ENCODE measurements at places on chromosomes 5 and 9.
A peak's percentile ranks its signal among the peaks of the same experiment; 100 is the strongest.

GRCh38 chr5:36066540-36067210 is at the start of gene UGT3A2:
TSS of gene UGT3A2 (minus strand) at chr5:36066882. CDS start at chr5:36066789, 93 bp downstream.
- DNase-seq, result no peak

- DNase-seq, result no peak
These were observed 120.9 kb upstream of the STK32A start for GRCh38 chr5:147113967-147114366.

- no peak for DNase-seq
These were observed 65.3 kb downstream of the ICE1 start for GRCh38 chr5:5487585-5488360.

GRCh38 chr5:130025511-130025910 is 121.2 kb downstream of the CHSY3 start:
- DNase-seq, result no peak

GRCh38 chr5:126410623-126411022 is 12.6 kb upstream of the GRAMD2B start:
- DNase-seq, result no peak

- DNase-seq, result no peak
These were observed 311.6 kb downstream of the PLK2 start for GRCh38 chr5:58148254-58148775.

DNA sequence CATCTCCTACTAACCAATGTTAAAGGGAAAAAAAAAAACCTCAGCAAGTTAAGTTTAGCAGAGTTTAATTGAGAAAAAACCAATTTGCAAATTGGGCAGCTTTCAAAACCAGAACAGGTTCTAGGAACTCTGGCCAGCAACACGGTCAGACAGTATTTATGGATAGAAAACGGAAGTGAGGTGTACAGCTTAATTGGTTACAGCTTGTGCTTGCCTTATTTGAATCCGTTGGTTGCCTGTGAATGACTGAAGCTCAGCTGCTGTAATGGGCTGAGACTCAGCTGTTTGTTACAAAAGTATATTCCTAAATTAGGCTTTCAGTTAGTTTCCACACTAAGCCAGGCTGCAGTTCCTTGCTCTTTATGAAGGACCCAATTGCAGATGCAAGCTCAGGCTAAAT is 217.0 kb downstream of the SREK1 start:
- no peak for DNase-seq

DNA sequence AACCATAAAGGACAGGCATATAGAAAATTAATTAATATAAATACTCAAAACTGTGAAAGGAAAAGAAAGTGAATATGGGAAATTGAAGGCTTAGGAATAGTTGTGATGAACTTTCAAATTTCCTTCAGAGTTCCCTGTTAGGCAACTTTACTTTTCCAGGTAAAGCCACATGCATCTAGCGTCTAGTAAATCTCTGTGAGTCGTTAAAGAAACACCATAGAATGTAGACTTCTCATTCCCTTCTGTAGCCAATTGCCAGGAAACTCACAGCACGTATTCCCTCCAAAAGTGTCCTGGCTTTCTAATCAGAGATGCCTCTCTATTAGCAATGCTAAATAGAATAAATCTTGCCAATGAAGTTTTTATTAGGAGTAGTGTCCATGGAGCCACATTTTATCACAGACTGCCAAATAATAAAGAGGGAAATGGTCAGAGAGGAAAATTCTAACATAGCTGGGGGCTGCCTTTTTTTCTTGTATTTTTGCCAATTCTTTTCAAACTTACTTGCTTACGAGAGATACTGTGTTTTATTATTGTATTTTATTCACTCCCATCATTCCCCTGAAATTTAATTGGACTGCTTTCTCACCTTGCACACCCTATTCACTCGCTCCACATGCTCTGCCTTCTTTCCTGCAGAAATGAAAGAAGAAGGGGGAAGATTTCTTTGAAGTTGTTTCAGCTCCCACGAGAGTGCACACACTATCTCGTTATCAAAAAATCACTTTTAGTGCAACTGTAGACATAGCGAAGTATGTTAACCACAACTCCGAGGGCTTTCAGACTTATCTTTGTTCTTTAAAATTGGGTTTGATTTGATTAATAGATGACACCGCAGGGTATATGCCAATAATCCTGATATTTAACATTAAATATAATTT is 439.0 kb downstream of the CSNK1G3 start:
- peak; percentile 5 for DNase-seq

GRCh38 chr9:126398403-126399058 is 71.9 kb downstream of the MVB12B start:
- peak; percentile 75 for DNase-seq

- no peak for DNase-seq
These were observed 4.2 kb downstream of the SGCD start for GRCh38 chr5:156331181-156331580.

GRCh38 chr5:154794525-154795234 is 39.5 kb downstream of the LARP1 start:
- peak; percentile 23 for DNase-seq

- peak; percentile 98 for DNase-seq
These were observed at the start of gene SLC36A1 for GRCh38 chr5:151447174-151448037. TSS of gene SLC36A1 (plus strand) at chr5:151447603. CDS start at chr5:151458793, 11,190 bp downstream.

DNA sequence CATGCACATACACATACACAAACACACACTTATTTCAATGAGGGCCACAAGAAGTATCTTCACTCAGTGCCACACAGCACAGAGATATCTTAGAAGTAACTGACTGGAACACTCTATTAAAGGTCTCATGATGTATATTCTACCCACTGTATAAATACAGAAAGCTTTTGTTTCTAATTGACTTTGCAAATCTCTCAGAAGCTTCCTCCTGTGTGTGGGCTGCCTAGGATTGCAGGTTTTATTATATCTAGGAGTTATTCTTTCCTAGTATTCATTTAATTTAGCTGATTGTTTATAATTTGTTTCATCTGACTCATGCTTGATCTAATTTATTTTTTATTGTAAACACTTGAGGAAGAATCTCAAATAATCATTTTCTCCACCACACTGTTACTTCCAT is 262.4 kb upstream of the ACTBL2 start:
- DNase-seq, result no peak

DNA sequence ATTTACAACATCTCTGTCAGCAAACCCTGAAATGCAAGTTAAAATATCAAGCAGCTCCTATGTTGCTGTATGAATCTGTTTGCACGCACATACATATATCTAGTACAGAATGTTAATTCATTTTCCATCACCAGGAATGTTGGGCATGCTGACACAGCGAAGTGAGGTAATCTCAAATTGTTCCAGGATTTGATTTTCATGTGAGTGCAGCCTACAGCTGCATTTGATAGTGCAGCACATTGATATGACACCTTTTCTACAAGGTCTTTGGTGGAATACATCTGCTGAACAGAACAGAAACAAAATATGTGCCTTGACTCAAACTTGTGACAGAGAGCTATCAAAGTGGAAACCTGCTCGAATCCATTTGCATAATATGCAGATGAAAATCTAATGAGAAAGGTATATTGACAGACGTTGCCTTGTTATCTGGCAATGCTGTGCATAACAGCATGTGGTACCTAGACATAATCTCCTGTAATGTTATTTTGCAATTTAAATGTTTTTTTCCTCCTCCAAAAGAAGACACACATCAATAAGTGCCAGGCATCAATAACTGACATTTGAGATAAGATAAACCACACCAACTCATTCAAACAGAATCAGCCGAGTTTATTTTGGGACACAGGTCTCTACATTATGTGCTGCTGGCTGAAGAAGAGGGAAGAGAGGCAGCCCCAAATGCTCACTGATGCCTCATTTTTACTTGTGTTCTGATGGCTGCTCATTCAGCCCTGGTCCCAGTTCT is 512.2 kb downstream of the ZNF608 start:
- no peak for DNase-seq

Measured in GM23248 (cell line).